ENCODE measurements at places on chromosomes 5 and 9.

DNA sequence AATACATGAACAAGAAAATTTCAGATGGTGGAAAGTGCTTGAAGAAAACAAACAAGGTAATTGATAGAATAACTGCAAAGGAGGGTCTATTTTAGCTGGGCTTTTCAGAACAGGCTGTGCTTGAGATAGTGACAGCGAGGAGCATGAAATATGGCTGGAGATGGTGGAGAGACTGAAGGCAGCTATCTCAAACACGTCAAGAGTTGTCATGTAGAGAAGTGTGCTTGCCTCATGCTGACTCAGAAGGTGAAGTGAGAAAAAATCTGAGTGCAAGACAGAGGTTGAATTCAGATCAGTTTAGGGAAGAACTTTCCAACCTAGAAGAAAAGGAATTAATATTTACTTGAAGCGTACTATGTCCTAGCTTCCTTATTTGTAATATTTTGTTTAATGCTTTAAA lies 115.5 kb upstream of the RANBP3L start:
- DNase-seq = no peak

DNA sequence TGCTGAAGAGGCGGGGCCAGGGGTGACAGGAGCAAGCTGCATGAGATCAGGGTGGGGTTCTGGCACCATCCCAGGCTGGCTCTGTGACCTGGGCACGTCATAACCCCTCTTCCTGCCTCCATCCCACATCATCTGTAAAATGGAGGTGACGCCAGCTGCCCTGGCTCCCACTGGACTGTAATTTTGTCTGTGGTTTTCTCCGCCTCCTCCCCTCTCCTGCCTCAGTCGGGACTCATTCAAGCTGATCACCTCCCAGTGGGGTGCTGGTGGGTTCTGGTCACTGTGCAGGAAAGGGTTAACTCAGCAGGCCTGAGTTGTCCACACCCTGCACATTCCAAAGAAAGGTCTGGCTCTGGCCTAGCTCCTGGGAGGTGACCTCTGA lies 128.2 kb downstream of the RXRA start:
- no peak for DNase-seq

- DNase-seq = no peak
Observed at GRCh38 chr5:143564417-143564816, 160.9 kb upstream of the NR3C1 start.

DNA sequence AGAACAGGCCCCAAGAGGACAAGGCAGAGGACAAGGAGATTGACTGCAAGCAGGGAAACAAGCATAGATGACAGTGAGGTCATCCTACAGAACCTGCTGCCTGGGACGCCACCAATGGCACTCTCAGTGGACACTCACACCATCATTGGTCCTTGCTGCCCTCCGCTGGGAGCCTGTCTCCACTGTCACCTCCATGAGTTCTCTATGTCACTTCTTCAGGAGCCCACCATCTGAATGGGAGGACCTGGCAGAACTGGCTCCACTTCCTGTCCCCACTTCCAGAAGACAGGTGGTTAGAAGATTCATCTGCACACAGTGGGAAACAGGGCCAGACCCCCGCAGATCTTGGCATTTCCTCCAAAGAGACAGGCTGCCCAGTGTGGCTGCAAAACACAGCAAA lies 188.9 kb downstream of the HSD17B3 start:
- no peak for DNase-seq

- DNase-seq = no peak
Observed at GRCh38 chr5:129906177-129906887, 2.1 kb downstream of the CHSY3 start.

DNA sequence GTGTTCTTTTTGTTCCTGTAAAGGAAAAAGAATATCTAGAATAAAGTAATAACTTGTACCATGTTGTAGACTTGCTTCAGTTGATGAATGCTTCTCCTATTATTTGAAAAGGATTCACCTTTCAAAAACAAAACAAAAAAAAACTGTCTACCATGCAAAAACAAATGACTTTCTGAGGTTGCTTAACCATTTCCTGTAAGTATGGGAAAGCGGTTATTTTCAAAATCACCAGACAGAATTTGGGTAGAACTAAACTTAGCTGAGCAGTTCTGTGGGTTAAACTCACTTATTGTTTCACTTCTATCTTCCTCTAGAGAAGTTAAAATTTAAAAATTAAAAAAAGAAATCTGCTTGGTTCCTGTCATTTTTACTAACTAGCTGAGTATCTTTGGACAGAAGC lies 25.2 kb downstream of the LNPEP start:
- no peak for DNase-seq

- no peak for DNase-seq
Observed at GRCh38 chr5:158451203-158451992, 592.5 kb upstream of the CLINT1 start.

GRCh38 chr9:132487351-132487791 lies 77.4 kb downstream of the CFAP77 start:
- DNase-seq = no peak

GRCh38 chr9:98793031-98793430 lies 3.3 kb downstream of the ANKS6 start:
- DNase-seq = no peak

DNA sequence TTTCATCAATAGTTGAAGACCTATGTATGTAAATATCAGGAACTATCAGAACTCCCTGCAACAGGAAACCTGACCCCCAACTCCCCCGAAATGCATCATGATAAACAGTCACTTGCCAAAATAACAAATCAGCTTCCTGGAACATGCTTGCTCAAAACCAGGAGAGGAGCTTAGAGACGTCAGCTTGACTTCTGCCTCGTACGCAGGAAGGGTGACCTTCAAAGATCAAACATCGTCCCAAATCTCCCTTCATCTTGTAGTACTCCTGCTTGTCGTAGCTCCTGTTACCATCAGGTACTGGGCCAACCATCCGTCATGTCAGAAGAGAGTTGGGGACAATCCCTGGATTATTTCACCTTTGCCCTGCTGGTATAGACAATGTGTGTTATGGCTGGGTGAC lies 396.1 kb downstream of the GADD45G start:
- no peak for DNase-seq

DNA sequence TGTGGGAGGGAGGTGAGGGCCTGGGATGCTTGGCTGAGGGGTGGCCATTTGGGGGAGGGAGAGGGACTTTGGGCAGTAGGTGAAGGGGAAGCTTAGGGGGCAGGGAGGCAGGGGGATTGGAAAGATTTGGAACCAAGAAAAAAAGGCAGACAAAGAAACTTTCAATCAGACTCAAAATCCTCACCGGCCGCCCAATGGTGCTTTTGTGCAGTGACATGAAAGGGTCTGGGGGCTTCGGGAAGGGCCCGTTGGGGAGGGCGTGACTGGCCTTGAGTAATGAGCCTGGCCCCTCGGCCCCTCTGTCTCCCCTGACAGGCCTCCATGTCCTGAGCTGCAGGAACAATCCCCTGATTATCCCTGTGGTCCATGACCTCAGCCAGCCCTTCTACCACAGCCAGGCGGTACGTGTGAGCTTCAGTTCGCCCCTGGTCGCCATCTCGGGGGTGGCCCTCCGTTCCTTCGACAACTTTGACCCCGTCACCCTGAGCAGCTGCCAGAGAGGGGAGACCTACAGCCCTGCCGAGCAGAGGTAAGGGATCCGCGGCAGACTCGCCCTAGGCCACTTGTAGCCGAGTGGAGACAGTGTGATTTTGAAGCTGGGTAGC lies 181.1 kb downstream of the PAPPA start:
- no peak for DNase-seq

DNA sequence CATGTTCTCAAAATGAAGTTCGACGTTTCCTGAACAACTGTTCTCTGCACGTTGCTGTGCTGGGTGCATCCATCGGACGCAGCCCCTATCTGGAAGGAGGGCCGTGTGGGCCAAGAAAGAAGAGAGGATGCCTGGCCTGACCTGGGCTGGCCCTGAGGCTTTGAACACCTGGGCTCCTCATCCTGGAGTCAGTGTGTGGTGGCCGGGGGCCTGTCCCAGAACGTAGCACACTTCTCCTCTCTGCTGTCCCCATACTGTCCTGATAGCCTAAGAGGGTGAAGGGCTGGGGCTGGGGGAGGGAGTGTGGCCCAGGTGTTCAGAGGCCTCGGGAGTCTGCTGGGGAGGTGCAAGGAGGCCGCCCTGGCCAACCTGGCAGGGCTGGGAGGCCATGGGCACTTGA lies 21.5 kb downstream of the COL5A1 start:
- no peak for DNase-seq

- DNase-seq = no peak
Observed at GRCh38 chr9:92649007-92649406, 20.9 kb downstream of the IPPK start.

DNA sequence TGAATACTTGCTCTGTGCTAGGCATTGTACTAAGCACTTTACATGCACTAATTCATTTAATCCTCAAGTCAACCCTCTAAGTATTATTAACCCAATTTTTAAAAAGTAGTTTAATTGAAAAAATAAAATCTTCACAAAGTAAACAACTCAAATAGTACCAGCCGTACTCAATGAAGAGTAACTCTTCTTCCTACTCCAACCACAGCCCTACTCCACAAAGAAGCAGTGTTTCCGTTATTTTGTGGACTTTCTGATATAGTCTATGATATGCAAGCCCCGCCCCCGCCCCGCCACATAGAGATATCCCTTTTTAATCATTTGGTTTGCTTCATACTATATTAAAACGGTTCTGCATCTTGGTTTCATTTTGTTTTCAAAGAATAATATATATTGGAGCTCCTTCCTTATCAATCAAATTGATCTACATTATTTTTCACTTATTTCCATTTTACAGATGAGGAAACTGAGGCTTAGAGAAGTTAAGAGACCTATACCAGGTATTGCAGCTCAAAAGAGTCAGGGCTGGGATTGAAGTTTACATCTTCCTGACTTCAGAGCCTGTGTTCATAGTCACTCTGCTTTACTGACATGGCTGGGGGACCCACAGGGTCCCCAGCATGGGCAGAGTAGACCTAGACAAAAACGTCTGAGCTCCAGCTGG lies 78.6 kb downstream of the PCDH1 start:
- DNase-seq = no peak

- DNase-seq = no peak
Observed at GRCh38 chr9:98342098-98342819, 86.8 kb upstream of the TBC1D2 start.

GRCh38 chr5:173928871-173929574 lies 40.9 kb downstream of the CPEB4 start:
- DNase-seq = no peak

DNA sequence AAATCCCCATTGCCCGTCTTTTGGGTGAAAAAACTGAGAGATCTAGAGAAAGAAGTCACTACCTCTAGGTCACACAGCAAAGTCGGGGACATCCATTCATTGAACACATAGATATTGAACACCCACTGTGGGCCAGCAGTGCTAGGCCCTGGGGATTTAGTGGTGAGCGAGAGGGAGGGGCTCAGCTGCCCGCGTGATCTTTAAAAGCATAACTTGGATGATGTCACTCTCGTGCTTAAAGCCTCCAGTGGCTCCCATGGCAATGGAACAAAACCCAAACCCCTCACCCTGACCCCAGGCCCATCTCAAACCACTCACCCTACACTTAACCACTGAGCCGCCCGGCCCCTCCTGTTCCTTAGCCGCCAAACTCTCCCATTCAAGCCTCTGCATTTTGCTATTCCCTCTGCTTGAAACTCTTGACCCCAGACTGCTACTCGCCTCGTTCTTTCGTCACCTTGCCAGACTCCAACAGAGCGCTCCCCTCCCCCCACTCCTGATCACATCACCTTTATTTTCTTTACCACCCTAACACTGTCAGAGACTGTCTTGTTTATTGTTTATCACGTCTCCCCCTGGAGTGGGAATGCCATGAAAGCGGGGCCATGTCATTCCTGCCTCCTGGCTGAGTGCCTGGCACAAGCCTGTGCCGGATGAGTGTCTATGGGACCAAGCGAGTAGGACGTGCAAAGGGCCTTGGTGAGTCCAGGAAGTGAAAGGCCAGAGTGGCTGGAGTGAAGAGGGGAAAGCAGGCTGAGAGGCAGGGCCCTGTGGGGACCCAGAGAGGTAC lies 710 bp upstream of the PIP5KL1 start:
- no peak for DNase-seq

DNA sequence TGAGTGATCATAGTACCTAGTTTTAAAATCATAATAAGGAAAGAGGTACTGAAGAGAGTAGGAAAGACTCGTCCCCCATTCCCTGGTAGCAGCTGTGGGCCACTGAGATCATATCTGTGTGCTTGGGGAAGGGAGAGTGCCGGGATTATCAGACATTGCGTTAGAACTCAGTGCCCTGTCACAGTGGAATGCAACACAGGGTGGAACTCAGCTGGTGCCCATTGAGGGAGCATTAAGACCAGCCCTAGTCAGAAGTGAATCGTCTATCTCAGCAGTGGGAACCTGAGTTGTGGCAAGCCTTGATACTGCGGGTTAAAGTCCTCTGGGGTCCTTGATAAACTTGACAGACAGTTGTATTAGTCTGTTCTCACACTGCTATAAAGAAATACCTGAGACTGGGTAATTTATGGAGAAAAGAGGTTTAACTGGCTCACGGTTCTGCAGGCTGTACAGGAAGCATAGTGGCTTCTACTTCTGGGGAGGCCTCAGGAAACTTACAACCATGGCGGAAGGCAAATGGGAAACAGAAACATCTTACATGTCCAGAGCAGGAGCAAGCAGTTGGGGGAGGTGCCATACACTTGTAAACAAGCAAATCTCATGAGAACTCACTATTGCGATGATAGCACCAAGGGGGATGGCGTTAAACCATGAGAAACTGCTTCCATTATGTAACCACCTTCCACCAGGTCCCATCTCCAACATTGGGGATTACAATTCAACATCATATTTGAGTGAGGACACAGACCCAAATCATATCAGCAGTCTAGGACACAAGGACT lies 33.1 kb downstream of the NDUFAF2 start:
- no peak for DNase-seq

GRCh38 chr5:154782812-154783592 lies 27.8 kb downstream of the LARP1 start:
- DNase-seq = no peak

GRCh38 chr5:133480366-133480765 lies 132.0 kb downstream of the FSTL4 start:
- DNase-seq = no peak

- peak; percentile 46 for DNase-seq
Observed at GRCh38 chr9:130535818-130536521, 43.4 kb upstream of the FUBP3 start.

DNA sequence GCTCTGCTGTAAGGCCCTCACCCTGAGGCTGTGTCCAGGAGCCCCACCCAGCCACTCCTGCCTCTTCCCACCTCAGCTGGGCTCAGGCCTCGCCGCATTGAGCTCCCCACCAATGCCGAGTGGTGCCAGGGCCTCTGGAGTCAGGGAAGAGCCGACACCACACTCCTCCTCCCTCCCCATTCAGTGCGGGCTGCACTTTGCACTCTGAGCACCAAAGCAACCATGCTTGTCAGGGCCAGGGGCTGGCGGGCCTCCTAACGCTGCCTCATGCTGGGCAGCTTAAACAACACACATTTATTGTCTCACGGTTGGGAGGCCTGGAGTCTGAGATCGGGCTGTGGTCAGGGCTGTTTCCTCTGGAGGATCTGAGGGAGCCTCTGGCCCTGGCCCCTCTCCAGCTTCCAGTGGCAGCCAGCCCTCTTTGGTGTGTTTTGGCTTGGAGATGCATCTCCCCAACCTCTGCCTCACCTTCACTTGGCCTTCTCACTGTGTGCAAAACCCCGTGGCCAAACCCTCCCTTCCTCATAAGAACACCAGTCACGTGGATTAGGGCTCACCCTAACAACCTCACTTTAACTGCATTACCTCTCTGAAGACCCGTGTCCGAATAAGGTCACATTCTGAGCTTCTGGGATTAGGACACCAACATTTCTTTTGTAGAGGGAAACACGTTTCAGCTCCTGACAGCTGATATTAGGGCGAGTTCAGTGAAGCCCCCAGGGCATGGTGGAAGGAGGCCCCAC lies 157.8 kb downstream of the MED10 start:
- DNase-seq = no peak

Measured in frontal cortex (tissue), 4 donors.